ENCODE measurements at places on chromosomes 16 and 17. TPM values are rescaled to one million over a fixed set of nuclear protein-coding genes. Genes with fewer than 3 reads are reported as not detected.
A peak's percentile ranks its signal among the peaks of the same experiment; 100 is the strongest.

GRCh38 chr16:16096121-16096857 lies 127.0 kb downstream of the ABCC6 start:
- DNase-seq, result no peak

- peak; percentile 28 for DNase-seq
These were observed 4.7 kb upstream of the IL17C start for GRCh38 chr16:88633684-88634140.

Gene PRSS33
- not detected for polyA plus RNA-seq

Gene HCRT
- polyA plus RNA-seq, result not detected

Gene AGRP
- polyA plus RNA-seq, result 0.54 TPM

DNA sequence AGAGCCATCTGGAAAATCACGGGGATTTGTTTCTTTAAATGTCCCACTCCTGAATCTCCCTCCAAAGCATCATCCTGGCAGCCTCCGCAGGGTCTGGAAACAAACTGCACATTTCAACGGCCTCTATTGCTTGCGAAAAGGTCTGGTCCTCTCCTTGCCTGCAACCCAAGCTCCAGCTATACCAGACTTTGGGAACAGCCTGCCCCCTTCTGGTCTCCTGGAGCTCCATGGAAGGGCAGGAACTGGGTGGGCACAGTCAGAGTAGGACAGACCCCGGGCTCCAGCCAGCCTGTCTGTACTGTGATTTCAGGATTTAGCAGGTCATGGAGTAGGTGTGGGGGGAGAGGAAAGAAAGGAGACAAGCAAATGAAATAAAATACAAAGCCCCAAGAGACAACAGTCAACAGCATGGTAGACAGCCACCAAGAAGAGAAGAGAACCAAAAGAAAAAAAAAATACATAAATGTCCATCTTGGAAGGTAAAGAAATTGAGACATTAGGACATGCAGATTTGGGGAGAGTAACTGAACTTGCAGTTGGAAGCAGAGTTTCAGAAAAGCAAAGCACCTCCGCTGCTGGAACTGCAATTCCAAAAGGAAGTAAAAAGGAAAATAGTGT lies 2.7 kb downstream of the XYLT1 start:
- peak; percentile 49 for DNase-seq

DNA sequence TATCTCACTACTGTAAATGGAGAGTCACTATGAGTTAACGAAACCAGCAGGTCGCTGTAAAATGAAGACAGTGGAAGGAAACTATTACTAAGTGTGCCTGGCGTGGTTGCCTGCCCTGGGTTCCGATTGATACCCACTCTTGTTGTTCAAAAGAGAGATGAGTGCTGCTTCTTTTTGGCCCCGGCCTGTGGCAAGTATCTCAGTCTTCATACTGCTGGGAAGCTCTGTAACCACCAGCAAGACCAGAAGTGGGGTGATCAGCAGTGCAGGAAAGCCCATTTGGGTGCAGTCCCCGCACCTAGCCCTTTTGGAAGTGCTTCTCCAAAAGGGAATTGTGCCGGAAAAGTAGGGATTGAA lies 104.5 kb downstream of the SNX29 start:
- DNase-seq, result no peak

DNA sequence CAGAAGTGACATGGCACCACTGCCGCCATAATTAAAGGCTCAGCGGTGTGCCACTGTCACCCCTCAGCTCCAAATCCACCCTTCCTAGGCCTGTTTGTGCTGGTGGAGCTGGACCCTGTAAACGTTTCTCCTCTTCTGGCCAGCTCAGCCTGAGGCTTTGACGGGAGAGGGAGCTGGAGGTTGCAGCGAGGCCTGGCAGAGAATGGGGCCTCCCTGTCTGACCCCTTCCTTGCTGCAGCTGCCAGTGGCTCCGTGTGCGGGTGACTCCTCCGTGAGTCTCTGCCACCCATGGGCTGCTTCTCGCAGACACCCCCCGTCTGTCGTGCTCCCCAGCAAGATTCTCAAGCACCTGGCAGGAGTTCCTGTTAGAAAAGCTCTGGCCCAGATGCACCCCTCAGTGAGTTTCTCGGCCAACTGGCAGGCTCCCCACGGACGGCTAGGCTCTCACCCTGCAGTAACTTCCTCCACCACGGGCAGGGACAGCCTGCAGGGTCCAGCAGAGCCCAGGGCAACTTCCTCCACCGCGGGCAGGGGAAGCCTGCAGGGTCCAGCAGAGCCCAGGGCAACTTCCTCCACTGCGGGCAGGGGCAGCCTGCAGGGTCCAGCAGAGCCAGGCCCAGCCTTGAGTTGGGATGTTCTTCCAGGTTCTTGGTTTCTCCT lies 4.7 kb upstream of the CHMP6 start:
- DNase-seq, result peak; percentile 81

Gene KRTAP9-2
- not detected for polyA plus RNA-seq

Gene CD300LG
- polyA plus RNA-seq, result not detected

- no peak for DNase-seq
These were observed 11.1 kb downstream of the BPTF start for GRCh38 chr17:67836205-67836987.

All from CD14-positive monocyte (primary cell).